ENCODE measurements at places on chromosomes 3 and 15.

DNA sequence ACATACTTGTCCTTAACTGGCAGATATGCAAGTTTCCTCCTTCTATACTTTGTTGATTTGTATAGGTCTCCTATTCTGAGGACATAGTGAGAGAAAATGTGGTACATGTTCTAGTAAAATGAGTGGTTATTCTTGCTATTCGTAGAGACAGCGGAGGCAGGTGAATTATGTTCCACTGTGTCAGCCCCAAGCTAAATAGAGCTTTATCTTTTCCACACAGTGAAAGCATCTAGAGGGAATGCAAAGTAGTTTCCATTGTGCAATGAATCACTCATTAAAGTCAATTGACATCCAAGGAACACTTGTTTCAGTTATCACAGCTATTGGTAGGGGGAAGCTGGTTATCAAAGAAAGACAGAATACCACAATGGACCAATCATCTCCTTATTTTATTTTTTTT, 262.4 kb downstream of the NLGN1 start:
- no peak for DNase-seq

- DNase-seq: no peak
Measured at GRCh38 chr15:54605556-54605955, 591.2 kb downstream of the RSL24D1 start.

- no peak for DNase-seq
Measured at GRCh38 chr3:144552346-144553057, 580.9 kb downstream of the DIPK2A start.

DNA sequence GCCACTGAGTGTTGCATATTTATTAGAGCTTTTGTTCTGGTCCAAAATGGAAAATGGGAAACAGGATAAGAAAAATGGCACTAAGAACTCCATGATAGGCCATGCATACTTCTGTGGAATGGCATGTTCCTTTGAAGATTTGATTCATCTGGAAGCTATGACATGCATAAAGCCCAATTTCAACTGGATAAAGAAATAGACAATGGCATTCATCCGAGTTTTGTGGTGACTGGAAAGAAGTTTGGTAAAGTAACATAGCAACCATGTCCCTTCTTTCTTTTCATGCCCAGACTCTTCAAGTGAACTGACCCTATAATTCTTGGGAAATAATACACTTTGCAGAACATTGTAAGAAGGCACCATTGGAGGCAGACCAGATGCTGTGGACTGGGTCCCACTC, 368.4 kb upstream of the IL12A start:
- DNase-seq: no peak

DNA sequence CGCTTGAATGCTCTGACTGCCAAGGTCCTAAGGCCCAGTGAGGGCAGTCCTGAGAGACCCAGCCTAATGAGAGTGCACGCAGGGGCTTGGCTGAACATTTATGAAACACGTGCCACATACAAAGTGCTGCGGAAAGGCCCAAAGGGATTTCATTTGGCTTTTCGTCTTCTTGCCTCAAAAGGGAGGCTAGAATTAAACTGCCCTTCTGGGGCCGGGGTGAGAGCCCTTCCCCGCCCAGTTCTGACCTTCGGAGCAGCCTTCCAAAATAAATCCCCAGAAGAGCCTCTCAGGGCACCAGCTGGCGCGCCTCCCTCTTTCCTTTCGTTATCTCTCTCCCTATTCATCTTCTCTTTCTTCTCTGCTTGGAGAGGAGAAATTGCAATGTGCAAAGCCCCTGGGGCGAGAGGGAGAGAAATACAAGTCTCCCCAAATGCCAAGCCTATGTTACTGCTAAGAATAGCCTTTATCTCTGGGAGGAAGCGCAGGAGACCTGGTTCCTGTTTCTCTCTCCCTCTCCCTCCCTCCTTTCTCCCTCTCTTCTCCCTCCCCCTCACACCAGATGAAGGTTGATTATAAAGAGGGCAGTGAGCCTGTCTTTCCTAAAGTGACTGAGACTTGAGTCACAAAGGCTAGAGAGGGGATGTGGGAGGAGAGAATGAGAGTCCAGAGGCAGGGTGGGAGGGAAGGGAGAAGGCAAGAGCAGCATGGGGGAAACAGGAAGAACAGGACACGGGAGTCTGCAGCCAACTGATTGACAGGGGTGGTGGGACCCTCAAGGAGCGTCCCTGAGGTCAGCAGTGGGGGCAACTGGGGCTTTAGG, 36.7 kb upstream of the NDUFB4 start:
- no peak for DNase-seq

DNA sequence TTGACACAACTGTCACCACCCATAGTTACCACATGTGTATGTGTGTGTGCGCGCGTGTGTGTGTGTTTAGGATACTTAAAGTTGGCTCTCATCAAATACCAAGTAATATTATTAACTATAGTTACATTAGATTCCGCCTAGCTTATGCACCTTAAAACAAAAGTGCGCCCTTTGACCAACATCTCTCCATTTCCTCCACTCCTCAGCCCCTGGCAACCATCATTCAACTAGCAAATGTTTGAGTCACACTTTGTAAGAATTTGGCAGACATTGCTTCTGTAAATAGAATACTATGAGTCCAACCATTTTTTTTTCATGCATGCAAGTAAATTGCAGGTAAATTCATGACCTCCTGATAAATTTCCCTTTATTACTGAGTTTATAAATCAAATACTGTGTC, 169.3 kb downstream of the GBE1 start:
- no peak for DNase-seq

DNA sequence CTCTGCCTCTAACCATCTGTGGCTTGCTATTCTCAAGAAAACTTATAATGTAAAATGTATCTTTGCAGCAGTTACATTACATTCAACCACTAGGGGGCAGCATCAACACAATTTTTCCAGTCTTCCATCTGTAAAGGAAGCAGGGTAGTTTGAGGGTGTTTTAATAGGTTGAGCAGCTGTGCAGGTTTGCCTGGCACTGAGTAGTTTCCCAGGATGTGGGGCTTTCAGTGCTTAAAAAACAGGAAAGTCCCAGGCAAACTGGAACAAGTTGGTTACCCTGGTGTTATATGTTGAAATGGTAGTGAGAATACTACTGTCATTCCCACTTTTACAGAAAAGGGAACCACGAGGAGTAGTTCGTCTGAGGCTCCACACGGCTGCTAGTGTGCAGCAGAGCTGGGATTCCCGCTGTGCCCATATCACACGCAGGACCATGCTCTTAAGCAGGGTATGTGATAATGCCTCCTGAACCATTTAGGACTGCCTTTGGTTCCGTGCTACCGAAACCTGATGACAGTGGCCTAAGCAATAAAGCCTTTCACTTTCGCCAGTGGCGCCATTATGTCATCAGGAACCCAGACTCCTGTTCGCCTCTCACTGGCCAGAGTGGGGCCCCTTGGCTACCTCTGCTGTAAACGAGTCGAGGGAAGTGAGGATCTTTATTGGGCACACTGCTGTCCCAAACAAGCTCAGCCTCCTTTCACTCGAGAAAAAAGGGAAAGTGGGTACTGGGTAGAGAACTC, 64.7 kb upstream of the ZBTB38 start:
- DNase-seq: peak; percentile 70

- DNase-seq: no peak
Measured at GRCh38 chr15:85622221-85622831, 172.4 kb downstream of the KLHL25 start.

DNA sequence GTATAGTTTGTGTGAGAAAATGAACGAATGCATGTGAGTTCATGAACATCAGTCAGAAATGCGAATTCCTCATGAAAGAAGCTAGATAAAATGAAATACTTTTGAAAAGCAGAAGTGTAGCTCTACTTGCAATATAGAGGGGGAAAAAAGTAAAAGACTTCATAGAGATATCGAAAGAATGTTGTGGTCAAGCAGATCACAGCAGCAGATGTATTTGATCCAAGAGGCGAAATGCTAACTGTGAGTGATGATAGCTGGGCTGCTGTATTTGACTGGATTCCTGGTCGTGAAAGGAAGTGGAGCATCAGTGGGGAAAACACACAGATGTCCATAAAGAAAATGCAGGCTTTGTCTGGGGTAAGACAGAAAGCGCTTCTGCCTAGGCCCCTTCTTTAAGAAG, 112.4 kb downstream of the ADAMTSL3 start:
- no peak for DNase-seq

GRCh38 chr3:127804141-127804540, 18.2 kb downstream of the MGLL start:
- peak; percentile 51 for DNase-seq

GRCh38 chr3:100615684-100616083, 6.3 kb downstream of the ADGRG7 start:
- DNase-seq: no peak

DNA sequence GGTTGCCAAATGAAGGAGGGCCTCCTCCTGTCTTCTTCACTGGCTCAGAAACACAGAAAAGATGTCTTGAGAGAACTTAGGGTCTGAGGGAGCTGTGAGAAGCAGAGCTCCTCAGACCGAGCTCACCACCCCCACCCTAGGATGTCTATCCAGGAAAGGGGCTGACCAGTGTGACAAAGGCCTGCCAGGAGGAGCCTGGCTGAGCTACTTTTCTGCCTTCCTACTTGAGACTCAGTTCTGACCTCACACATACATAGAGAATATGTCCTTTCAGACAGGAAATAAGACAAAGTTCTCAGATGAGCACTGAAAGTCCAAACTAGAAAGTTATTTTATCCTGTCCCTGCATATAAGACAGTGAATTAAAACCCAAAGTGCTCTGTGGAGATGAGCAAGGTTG, 54.5 kb downstream of the KIF9 start:
- DNase-seq: no peak

DNA sequence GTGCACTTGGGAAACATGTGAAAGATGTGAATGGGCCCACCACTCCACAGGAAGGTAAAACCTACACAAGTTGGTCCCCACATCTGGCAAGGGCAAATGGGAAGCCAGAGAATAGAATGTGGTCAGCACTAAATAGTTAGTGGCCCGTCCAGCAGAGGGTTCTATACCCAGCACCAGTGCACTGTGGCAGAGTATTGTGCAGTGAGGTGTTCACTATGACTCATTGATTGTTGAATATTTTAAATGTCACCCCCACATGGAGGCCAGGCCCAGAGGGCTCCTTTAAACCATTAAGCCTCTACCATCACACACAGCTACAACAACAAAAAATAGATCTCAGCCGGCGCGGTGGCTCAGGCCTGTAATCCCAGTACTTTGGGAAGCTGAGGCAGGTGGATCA, 11.7 kb downstream of the FRMD5 start:
- DNase-seq: no peak

- DNase-seq: peak; percentile 19
Measured at GRCh38 chr3:48238531-48239085, 2.3 kb upstream of the ZNF589 start.

DNA sequence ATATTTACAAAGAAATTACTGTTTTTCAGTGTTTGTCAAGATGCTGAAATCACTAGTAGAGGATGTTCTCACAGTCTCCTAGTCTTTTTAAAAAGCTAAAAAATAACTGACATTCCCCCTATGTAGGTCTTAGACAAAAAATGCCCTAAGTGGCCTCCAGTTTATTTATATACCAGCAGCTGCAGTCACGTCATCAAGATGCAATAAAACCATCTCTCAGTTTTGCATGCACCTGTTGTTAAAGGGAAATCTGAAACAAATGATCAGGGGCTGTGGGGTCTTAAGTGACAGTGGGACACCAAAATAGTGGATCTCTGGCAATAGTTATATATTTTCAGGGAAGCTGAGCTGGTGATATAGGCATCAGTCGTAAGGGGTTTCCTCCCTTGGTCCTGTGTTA, 146.5 kb upstream of the ARPP21 start:
- no peak for DNase-seq

GRCh38 chr3:28940994-28941393, 339.9 kb upstream of the RBMS3 start:
- no peak for DNase-seq

DNA sequence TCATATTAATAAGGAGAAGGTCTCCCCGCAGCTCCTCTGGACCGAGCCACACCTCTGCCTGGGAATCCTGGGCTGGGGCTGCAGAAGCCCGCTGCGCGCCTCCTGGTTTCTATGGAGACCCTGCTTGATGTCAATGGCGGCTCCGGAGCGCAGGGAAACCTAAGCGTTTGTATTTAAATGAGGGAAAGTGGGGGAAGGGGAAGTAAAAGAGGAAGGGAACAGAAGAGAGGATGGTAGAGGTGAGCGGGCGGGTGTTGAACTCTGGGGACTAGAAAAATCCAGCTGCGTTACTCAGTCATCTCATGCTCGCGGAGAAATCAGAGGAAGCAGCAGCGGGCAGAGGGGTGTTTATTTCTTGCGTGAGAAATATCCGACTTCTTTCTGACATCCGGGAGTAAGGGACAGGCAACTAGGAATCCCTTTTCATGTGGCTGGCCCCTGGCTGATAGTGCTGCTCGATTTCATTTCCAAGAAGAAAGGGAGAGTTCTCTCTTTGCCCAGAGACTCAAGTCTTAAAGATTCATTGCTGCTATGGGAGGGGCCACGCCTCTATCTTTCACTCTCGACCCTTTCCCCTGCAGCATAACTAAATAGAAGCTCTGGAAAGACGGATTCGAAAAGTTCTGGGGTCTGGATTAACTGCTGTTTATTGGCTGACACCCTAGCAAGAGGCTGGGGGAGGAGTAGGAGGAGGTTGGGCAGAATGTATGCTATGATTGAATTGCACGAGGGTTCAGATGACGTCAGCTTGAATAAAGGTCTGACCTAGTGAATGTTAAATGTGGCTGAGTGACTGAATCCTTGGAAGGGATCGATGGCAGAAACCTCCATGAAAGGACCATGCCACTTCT, 110.5 kb upstream of the GAP43 start:
- peak; percentile 63 for DNase-seq

- no peak for DNase-seq
Measured at GRCh38 chr15:78991476-78991875, 46.6 kb upstream of the CTSH start.

DNA sequence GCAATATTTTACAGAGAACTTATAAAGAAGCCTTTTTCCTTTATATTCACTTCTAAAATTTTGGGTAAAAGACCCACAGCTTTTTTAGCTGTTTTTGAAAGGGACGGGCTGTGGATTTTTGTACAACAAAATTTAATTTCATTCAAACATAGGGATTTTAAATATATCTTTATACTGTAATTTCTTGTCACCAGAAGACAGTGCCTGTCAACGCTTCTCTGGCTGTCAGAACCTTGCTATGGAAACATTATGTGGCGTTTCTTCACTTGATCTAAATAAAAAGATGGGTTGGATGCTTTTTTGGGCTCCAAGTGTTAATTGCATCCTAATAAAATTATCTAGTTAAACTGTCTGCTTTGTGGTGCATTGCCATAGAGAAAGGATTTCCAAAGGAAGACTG, 635.6 kb upstream of the ALCAM start:
- no peak for DNase-seq

GRCh38 chr3:2172561-2173171, 74.0 kb downstream of the CNTN4 start:
- no peak for DNase-seq

GRCh38 chr3:121786485-121786884, 36.9 kb upstream of the GOLGB1 start:
- no peak for DNase-seq

- no peak for DNase-seq
Measured at GRCh38 chr3:140816372-140817195, 125.1 kb upstream of the SLC25A36 start.

- no peak for DNase-seq
Measured at GRCh38 chr15:88624971-88625490, 3.9 kb downstream of the AEN start.

- DNase-seq: peak; percentile 79
Measured at GRCh38 chr3:179072100-179072438, 460 bp upstream of the ZMAT3 start.
